ENCODE measurements at places on chromosomes 4 and X. TPM values are rescaled to one million over a fixed set of nuclear protein-coding genes. Genes with fewer than 3 reads are reported as not detected.

The ADGRG4 gene
- total RNA-seq, result not detected

DNA sequence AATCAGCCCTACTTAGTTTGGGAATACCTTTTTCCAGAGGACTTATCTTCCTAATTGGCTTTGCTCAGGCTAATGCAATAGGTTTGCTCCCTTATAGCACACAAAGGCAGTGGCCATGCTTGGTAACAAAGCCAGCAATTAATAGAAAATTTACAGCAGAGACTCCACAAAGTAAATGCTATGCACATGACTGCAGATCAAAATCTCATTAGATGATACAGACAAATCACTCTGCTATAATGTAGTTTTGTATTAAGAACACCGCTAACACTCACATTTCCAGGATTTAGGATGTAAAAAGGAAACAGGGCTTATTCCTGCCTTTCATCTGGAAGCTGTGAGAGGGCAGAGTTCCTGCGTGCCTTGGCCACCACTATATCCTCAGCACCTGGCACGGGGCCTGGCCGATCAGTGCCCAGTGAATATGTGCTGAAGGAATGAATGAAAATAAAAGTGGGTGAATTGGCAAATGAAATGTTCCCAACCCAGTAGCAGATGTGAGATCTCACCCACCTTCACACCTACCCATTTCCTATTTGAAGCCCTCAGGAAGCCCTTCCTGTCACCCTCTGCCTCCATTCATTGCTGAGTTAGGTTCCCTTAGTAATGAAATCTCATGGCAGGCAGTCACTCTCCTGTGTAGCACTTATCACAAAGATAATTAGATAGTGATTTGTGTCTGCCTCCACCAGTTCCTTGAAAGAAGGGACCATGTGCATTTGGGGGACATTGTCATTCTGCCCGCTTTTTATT is 5.1 kb downstream of the SEPTIN6 start:
- no peak for DNase-seq
- no peak overlapping the region for H3K4me3 ChIP-seq
- H3K4me1 ChIP-seq, result peaks cover 4% of the 10 kb centered on the region
- H3K36me3 ChIP-seq, result no peaks in the 10 kb centered on the region
- no peak overlapping the region for H3K27ac ChIP-seq
- no peaks in the 10 kb centered on the region for H3K27me3 ChIP-seq

The SORBS2 gene
- 9.0 TPM for total RNA-seq

- no peak overlapping the region for H3K27ac ChIP-seq
- no peaks in the 10 kb centered on the region for H3K27me3 ChIP-seq
- no peaks in the 10 kb centered on the region for H3K36me3 ChIP-seq
- no peak overlapping the region for H3K4me3 ChIP-seq
- H3K4me1 ChIP-seq, result no peaks in the 10 kb centered on the region
- DNase-seq, result no peak
These were observed 24.4 kb upstream of the MGST2 start for GRCh38 chr4:139641218-139641617.

The IL1RAPL1 gene
- not detected for total RNA-seq

The SMAD1 gene
- 13.4 TPM for total RNA-seq

The ESX1 gene
- total RNA-seq, result not detected

DNA sequence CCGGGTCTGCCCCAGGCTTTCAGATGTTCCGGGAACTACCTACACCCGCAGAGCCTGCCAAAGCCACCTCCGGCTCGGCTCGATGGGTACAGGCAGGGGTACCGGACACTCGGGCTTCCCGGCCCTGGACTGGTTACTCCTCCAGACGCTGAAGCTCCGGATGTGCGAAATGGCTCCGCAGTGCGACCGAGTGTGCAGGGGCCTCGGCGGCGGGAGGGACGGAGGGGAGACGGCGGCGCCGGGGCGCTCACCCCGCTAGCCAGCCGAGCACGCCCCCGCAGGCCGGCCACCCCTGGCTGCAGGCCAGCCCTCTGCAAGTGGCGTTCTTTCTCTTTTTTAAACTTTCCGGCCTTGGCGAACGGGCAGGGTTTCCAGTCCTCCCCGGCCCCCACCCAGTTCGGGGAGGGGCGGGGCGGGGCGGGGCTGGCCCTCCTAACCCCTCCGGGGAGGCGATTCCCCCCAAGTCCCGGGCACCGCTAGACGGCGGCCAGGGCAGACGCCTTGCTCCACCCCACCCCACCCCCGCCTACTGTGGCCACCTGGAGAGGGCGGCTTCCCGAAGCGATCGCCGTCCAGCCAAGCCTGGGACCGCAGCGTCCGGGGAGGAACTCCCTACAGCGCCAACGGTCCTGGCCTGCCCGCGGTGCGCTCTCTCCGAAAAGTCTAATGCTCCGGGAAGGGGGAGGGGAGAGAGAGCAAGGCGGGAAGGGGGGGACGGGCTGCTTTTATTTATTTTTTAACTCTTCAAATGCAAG is 7.5 kb downstream of the BCOR start:
- H3K27me3 ChIP-seq, result no peaks in the 10 kb centered on the region
- peaks cover 76% of the 10 kb centered on the region for H3K4me1 ChIP-seq
- peak overlapping the region; percentile 18 for H3K4me3 ChIP-seq
- peak; percentile 22 for DNase-seq
- no peak overlapping the region for H3K27ac ChIP-seq

- no peaks in the 10 kb centered on the region for H3K27me3 ChIP-seq
- no peak overlapping the region for H3K4me3 ChIP-seq
- peaks cover 11% of the 10 kb centered on the region for H3K4me1 ChIP-seq
These were observed 27.2 kb downstream of the FBXO8 start for GRCh38 chr4:174256277-174256713.

- H3K27ac ChIP-seq, result no peak overlapping the region
- H3K4me3 ChIP-seq, result no peak overlapping the region
- DNase-seq, result no peak
- no peaks in the 10 kb centered on the region for H3K4me1 ChIP-seq
These were observed 326.7 kb downstream of the GUCY2F start for GRCh38 chrX:109155161-109155560.

DNA sequence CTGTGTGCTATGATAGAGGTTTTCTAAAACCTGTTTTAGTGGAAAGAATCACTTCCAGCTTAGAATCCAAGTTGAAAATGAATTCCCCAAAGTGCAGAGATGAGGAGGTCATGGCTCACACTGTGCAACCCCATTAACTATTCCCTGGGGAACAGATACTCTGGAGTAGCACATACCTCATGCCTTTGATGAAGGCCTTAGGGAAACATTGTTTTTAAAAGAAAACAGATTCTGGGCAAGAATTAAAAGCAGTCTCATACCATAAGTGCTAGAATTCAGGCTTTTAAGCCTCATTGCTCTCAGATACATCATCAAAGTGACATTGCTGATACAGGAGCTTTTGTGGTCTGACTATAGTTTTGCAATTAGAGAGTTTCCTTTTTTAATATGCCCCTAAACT is 115.1 kb downstream of the NDST4 start:
- H3K27me3 ChIP-seq, result no peaks in the 10 kb centered on the region
- H3K4me1 ChIP-seq, result peaks cover 5% of the 10 kb centered on the region
- H3K27ac ChIP-seq, result no peak overlapping the region
- no peaks in the 10 kb centered on the region for H3K36me3 ChIP-seq
- H3K4me3 ChIP-seq, result no peak overlapping the region

The PRDM8 gene
- total RNA-seq, result 8.5 TPM

The CSAG2 gene
- not detected for total RNA-seq

The AWAT2 gene
- not detected for total RNA-seq

- DNase-seq, result no peak
- no peaks in the 10 kb centered on the region for H3K36me3 ChIP-seq
- H3K27ac ChIP-seq, result peak overlapping the region; percentile 98
These were observed 55.4 kb upstream of the GPR78 start for GRCh38 chr4:8524595-8525382.

DNA sequence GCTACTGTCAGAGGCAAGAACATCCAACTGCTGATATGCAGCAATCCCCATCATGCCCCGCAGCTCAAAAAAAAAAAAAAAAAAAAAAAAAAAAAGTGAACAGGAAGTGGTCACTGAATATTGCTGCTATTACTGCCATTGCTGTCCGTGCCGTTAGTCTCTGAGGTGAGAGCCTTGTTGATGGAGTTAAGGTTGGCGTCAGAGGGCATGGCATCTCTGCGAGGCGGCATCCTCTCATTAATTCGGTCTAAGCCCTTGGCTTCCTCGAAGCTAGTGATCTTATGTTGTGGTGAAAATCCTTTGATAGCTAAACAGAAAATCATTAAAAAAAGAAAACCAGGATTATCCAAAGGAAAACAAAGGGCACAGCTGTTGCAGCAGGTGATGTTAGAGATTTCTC is 321.6 kb downstream of the PPP3CA start:
- DNase-seq, result no peak
- no peak overlapping the region for H3K4me3 ChIP-seq

The PPEF2 gene
- total RNA-seq, result not detected

The TRAM1L1 gene
- 5.3 TPM for total RNA-seq

The FAM241A gene
- 2.1 TPM for total RNA-seq

DNA sequence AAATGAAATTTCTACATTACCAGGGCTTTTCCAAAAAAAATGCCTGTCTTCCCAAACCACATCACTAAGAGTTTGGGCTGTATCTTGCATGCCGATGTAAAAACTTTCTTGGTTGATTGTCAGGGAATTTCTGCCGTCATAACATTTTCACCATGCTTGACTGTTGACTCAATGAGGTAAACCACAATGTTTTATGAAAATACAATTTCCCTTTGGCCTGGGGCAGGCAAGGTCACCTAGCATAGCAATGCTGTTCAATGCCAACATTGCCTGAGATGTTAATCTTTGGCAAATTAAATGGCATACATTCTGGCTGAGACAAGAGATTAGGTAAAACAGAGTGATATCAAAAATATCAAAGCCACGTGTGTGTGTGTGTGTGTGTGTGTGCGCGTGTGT is 137.1 kb upstream of the TBL1X start:
- peak overlapping the region; percentile 86 for H3K27ac ChIP-seq
- H3K27me3 ChIP-seq, result no peaks in the 10 kb centered on the region
- peaks cover 20% of the 10 kb centered on the region for H3K4me1 ChIP-seq
- no peak overlapping the region for H3K4me3 ChIP-seq

- no peak for DNase-seq
- H3K36me3 ChIP-seq, result no peaks in the 10 kb centered on the region
- H3K27ac ChIP-seq, result no peak overlapping the region
- no peaks in the 10 kb centered on the region for H3K4me1 ChIP-seq
These were observed 74.1 kb downstream of the EVC start for GRCh38 chr4:5784960-5785611.

The POLN gene
- total RNA-seq, result 0.61 TPM

The CTAG1A gene
- not detected for total RNA-seq

The PAGE2B gene
- total RNA-seq, result not detected

- no peaks in the 10 kb centered on the region for H3K27me3 ChIP-seq
- H3K27ac ChIP-seq, result no peak overlapping the region
- H3K36me3 ChIP-seq, result no peaks in the 10 kb centered on the region
These were observed 1.1 kb upstream of the AVPR2 start for GRCh38 chrX:153903238-153903980.

- no peak overlapping the region for H3K4me3 ChIP-seq
- peak; percentile 57 for DNase-seq
- H3K27ac ChIP-seq, result peak overlapping the region; percentile 99
These were observed 549.5 kb upstream of the SMIM31 start for GRCh38 chr4:164204434-164204833.

- H3K4me3 ChIP-seq, result no peak overlapping the region
- 0 out of 2 replicates have a peak overlapping the region, but pooled peaks have one; percentile 12 for H3K27ac ChIP-seq
- H3K36me3 ChIP-seq, result peaks cover 12% of the 10 kb centered on the region
- DNase-seq, result no peak
- peaks cover 32% of the 10 kb centered on the region for H3K4me1 ChIP-seq
These were observed 50.8 kb downstream of the LRP2BP start for GRCh38 chr4:185344743-185345538.

DNA sequence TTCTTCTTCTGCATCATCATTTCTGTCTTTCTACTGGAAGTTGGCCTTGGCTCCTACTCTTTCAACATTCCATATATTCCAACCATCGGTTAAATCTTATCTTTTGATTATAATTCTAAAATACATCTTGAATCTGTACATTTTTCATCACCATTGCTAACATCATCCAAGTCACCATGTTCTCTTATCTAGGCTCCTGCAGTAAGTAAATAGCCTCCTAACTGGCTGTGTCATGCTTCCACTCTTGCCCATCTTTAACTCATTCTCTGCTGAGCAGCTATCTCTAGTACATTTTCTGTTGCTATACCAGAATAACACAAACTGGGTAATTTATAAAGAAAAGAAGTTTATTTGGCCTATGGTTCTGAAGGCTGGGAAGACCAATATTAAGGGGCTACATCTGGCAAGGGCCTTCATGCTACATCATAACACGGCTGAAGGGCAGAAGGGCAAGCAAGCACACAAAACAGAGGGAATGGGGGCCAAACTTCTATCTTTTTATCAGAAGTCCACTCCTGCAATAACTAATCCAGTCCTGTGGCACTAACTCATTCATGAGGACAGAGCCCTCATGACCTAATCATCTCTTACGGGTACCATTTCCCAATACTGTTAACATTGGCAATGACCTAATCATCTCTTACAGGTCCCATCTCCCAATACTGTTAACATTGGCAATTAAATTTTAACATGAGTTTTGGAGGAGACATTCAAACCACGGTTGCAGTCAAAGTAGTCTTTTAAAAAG is 72.2 kb downstream of the ENOX2 start:
- no peak for DNase-seq
- H3K4me1 ChIP-seq, result no peaks in the 10 kb centered on the region
- H3K27me3 ChIP-seq, result no peaks in the 10 kb centered on the region
- no peak overlapping the region for H3K4me3 ChIP-seq
- no peak overlapping the region for H3K27ac ChIP-seq

- H3K27ac ChIP-seq, result no peak overlapping the region
- DNase-seq, result no peak
- H3K27me3 ChIP-seq, result no peaks in the 10 kb centered on the region
- no peak overlapping the region for H3K4me3 ChIP-seq
These were observed 27.0 kb downstream of the SH2D1A start for GRCh38 chrX:124373348-124373747.

Data from SJSA1 (cell line).